ENCODE measurements at places on chromosomes 6 and 20.

DNA sequence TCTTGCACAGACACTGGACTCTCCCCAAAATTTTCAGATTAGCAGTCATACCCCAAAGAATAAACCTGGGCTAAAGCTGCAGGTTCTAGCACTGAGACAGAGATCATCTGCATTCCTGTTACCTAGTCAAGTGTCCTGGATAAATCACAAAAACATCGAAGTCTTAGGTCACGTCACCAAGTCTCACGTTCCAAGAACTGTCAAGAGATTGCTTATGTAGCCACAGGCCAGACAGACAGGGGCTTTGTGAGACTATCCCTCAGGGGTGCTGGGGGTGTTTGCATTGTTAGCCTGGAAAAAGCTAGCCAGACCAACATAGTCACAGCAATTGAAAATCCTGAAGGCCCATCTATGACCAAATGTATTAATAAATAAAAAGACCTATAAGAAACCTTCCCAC lies 243.1 kb upstream of the PREP start:
- no peak for DNase-seq

DNA sequence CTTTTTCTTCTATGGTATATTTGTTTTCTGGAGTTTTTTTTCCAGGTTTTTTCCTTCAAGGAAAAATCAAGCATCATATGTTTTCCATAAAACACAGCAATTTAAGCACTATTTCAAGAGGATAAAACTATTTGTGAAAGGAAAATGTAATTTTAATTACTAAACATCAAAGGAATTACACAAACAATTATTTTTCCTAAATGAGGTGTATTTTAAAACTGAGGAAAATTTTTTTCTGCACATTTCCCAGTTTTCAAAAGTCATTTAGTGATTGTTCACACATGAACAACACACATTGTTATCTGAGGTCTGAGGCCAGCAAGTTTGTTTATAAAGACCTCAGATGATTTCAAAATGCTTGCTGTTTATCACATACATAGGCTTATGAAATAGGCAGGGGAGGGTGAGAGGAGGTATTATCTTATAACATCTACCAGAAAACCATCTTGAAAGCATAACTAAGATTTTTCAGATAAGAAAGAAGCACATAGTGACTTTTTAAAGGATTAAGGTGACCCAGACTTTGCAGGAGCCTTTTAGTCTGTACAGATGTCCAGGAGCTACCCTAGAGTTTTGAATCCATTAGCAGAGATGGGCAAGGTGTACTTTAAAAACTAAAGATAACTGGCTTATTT lies 381.6 kb downstream of the GJA1 start:
- no peak for DNase-seq

- DNase-seq = no peak
Observed at GRCh38 chr6:38099221-38099620, 279.7 kb downstream of the ZFAND3 start.

DNA sequence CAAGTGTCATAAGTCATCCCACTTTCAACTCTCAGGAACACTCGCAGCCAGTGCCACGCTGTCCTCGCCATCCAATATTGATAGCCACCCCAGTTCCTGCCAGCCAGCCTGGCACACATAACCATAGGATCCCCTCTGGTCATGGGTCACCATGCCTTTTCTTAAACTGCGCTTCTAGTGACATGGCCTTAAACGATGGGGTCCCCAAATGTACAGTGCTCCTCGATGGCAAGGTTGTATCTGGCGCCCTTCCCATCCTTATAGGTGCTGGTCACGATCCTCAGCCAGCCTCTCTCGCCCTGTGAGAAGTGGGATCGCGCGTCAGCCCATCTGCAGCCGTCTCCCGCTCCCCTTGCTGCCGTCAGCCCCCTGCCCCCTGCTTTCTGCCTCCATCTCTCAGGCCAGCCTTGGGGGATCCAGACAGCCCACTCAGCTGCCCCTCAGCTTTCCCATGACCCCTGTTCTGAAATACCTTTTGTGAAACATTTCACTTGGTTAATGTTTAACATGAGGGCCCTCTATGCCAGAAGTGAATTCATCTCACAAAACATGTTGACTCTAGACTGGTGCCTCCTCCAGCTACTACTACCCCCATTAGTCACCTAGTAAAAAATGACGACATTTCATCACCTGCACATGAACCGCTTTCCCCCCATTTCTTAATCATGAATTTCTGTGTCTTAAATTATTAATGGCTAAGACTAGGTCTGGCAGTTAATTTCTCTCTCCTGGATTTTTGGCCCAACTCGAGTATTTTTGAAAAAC lies 11.4 kb downstream of the CTSZ start:
- no peak for DNase-seq

DNA sequence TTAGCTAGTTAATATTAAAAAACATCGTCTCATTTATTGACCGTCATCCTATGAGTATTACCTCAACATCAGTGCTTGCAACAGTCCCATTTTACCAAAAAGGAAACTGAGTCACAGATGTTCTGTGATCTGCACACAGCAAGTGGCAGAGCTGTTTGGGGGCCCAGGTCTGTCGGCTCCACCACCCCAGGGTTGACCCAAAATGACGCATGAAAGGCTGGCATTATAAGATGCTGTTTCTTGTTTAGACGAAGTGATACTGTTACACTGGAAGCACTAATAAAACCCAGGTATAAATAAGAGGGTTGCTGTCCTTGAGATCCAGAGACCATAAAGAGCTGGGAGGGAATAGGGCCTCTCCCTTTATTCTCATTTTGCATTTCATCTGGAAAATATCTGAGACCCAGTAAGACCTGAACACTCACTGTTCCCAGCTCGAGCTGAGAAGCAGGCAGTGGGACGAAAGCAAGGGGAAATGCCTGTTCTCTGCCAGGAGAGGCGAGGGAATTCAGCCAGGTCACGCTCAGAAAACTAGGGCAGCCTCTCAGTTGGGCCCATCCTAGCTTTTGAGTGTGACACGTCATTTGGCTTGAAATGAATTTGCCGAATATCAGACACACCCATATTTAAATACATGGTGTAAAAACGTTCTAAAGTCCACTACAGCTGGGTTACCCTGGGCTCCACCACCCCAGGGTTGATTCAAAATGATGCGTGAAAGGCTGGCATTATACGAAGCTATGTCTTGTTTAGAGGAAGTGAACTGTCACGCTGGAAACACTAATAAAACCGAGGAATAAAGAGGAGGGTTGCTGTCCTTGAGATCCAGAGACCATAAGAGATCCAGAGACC lies 1.4 kb upstream of the MICAL1 start:
- DNase-seq = no peak

- no peak for DNase-seq
Observed at GRCh38 chr6:26008470-26008869, 45.9 kb downstream of the TRIM38 start.

DNA sequence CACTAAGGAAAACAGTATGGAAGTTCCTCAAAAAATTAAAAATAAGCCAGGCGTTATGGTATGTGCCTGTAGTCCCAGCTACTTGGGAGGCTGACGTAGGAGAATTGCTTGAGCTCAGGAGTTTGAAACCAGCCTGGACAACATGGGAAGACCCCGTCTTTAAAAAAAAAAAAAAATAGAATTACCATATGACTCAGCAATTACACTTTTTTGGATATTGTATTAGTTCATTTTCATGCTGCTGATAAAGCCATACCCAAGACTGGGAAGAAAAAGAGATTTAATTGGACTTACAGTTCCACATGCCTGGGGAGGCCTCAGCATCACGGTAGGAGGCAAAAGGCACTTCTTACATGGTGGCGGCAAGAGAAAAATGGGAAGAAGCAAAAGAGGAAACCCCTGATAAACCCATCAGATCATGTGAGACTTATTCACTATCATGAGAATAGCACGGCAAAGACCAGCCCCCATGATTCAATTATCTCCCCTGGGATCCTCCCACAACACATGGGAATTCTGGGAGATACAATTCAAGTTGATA lies 10.8 kb upstream of the SMIM29 start:
- DNase-seq = no peak

DNA sequence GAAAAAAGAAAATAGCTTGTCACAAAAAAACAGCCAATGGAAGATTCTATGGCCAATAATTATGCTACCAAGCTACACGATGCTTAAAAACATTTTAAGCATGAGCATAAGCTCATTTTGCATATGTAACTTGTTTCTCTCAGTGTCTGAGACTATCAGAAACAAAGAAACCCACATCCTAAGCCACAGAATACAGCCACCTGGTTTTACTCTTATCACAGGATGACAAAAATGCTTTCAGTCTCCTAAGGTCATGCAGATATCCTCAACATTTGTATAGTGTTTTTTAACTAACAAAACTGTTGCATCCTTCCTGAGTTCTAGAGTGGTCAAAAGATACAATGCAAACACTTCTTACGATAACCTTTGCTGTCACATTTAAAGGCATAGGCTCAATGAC lies 172.1 kb upstream of the RUNX2 start:
- no peak for DNase-seq

DNA sequence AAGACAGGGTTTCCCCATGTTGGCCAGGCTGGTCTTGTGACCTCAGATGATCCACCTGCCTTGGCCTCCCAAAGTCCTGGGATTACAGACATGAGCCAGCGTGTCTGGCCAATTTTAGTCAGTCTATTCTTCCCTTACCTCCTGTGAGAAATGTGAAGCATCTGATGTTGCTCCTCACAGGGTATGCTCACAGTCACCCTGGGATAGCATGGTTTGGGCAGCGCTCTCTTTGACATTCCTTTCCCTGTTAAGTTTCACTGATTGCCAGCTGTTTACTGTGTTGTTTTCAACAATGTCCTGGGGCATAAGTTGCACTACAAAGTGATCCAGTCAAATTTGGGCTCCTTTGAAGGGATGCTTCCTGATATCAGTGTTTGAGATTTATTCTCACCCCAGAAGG lies 13.1 kb downstream of the CDC5L start:
- DNase-seq = no peak

- no peak for DNase-seq
Observed at GRCh38 chr6:167140589-167141474, 16.9 kb downstream of the GPR31 start.

DNA sequence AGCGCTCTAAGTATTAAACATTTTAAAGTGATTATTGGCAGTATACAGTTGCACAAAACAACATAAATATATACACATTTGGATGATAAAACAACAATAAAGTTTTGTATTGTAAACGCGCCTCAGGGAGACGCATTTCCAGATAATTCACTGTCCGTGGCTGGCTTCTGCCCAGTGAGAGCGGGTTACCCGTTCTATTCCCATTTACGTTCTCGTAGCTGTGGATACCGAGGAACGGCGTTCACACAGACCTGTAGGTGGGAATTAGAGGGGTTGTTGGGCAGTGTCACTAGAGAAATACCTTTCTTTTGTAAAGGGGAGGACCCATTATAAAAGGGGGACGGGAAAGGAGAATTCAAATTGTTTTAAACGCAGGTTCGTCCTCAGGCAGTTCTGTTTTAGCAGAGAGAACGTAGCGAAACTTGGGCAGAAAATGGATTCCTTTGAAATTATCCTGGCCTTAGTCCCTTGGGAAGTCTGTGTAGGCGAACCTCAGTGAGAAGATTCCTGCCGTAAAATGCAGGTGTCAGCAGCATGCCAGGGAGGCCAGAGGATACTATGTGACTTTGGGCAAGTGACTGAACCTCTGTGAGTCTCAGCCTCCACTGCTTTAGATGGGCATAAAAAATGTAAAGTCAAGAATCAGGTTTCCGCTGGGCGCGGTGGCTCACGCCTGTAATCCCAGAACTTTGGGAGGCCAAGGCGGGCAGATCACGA lies 756 bp downstream of the MTG2 start:
- no peak for DNase-seq

DNA sequence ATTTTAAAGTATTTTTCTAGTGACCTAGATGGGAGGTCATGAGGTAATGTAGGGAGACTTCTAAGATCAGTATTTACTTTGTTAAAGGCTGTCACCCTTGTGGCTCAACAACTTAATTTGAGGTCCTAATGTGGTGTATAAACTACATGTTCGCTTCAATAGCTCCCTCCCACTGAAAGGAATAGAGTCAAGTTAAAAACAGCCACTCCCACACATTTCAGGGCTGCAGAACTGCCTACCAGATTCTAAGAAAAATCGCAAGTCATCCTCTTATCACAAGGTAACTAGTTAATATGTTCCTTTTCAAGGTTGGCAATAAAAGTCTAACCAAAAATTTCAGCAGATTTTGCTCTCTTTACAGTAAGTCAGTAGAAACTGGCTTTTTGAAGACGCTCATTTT lies 15.1 kb downstream of the GSTA1 start:
- DNase-seq = no peak

GRCh38 chr20:533526-533925 lies 10.1 kb downstream of the CSNK2A1 start:
- no peak for DNase-seq

- no peak for DNase-seq
Observed at GRCh38 chr20:10423735-10424134, 10.3 kb downstream of the MKKS start.

GRCh38 chr20:25005661-25006060 lies 13.1 kb upstream of the APMAP start:
- DNase-seq = no peak

GRCh38 chr6:33700391-33701050 lies 11.0 kb downstream of the UQCC2 start:
- no peak for DNase-seq

DNA sequence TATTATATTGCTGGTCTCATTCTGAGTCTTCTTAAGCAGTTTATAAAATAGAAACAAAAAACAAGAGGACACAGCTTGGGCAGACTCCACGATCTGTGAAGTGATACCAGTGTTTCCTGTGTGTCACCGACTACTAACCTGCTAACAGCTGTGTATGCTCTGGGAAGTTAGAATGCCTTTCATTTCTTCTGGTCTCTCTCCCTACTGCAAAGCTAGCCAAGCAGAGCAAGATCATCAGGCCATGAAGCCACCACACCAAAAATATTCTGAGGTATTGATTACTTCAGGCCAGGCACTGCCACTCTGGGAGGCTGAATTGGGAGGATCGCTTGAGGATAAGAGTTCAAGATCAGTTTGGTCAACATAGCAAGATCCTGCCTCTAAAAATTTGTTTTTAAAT lies 46.9 kb upstream of the SMIM29 start:
- no peak for DNase-seq

DNA sequence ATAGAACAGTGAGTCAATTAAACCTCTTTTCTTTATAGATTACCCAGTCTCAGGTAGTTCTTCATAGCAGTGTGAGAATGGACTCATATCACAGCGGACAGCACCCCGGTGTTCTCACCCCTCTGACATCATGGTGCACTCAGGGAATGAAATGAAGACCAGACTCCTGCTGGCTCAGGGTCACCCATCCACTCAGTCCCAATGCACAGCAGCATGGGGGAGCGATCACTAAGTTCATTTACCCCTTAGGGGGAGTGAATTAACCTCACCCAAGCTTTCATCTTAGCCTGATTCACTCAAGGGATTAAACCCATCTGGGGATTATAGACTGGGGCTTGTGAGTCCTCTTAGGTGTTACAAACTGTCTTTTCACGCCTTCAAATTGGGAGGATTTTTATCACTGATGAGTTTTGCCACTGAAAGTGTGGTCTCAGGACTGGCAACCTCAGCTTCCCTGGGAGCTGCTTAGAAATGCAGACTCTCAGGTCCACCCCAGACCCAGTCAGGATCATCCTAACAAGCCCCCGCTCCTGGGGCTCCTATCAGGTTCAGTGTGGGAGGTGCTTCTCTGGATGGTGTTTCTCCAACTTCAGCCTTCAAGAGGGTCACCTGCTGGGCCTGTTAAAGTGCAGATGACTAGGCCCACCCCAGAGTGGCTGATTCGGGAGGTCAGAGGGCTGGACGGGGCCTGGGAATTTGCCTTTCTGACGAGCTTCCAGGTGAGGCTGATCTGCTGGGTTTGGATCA lies 44.3 kb upstream of the FRMD1 start:
- DNase-seq = no peak

All from NCI-H2081 treated with DMSO at 0.1 percent for 48 hours (cell line).